Foreskin fibroblast (primary cell): ENCODE measurements at places on chromosomes 5 and 9.
A peak's percentile ranks its signal among the peaks of the same experiment; 100 is the strongest.

GRCh38 chr5:93603793-93604643 lies 21.0 kb downstream of the NR2F1 start:
- no peak for DNase-seq

DNA sequence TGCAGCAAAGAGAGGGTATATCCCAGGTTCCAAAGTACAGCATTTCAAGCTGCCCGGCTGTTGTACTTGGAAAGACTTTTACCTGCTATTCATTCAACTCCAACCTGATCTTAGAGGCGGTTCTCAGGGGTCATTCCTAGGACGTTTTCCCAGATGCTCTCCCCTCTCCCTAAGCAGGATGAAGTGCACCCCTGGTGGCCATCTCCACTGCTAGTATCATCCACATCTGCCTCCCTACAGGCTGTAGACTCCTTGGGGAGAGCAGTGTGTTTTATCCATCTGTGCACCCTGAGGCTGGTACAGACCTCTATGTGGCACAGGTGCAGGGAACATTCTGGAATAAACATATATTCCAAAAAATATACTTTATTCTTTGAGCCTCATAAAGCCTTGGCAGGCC lies 56.8 kb downstream of the PTPN3 start:
- DNase-seq = no peak

- no peak for DNase-seq
These were observed 55.9 kb upstream of the CEMIP2 start for GRCh38 chr9:71824257-71824656.

GRCh38 chr5:74903165-74903787 lies 37.1 kb upstream of the FAM169A start:
- DNase-seq = no peak

- DNase-seq = no peak
These were observed 204.4 kb upstream of the ADAMTSL1 start for GRCh38 chr9:18269561-18269960.

DNA sequence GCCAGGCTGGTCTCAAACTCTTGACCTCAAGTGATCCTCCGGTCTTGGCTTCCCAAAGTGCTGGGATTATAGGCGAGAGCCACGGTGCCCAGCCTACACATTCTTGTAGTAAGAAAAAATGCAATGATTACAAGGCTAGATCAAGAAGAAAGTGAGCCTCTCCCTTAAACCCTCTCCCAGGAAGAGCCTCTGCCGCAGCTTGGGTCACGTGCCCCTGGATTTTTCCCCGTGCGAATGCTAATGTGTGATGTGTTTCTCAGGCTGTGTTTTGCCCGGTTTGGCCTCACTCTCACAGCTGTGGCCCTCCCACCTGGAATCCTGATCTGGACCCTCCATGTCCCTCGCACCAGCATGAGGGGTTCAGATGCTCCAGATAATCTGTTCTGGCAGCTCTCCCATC lies 6.9 kb downstream of the PLPP7 start:
- DNase-seq = no peak

GRCh38 chr9:110968096-110968495 lies 70.2 kb downstream of the LPAR1 start:
- DNase-seq = no peak

DNA sequence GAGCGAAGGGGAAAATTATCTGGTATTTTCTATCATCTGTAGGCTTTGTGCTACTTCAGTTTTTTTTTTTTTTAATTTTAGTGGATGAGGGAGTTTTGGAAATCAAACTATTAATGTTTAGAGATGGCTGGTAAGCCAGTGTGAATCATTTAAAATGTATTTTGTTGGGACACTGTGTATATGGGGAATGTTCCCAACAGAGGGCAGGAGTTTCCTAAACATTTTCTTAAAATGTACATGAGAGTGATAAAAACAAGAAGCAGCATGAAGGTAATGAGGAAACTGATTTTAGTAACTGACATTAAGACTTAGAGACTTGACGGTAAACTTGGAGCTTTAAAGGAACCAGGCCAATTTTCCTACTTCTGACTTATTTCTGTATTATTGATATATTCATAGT lies 68.2 kb upstream of the ITGA2 start:
- peak; percentile 67 for DNase-seq

GRCh38 chr5:158084292-158084691 lies 225.3 kb upstream of the CLINT1 start:
- DNase-seq = peak; percentile 6

DNA sequence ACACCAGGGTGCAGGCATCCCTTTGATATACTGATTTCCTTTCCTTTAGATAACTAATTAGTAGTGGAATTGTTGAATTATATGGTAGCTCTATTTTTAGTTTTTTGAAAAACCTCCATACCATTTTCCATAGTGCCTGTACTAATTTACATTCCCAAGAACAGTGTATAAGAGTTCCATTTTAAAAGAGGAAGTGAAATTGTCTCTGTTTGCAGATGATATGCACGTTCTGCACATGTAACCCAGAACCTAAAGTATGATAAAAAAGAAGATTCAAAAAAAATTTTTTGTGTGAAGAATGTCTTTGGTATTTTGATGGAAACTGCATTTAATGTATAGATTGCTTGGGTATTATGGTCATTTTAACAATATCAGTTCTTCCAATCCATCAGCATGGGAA lies 424.0 kb upstream of the CCNH start:
- no peak for DNase-seq

GRCh38 chr5:126351153-126351552 lies 72.1 kb upstream of the GRAMD2B start:
- peak; percentile 68 for DNase-seq

DNA sequence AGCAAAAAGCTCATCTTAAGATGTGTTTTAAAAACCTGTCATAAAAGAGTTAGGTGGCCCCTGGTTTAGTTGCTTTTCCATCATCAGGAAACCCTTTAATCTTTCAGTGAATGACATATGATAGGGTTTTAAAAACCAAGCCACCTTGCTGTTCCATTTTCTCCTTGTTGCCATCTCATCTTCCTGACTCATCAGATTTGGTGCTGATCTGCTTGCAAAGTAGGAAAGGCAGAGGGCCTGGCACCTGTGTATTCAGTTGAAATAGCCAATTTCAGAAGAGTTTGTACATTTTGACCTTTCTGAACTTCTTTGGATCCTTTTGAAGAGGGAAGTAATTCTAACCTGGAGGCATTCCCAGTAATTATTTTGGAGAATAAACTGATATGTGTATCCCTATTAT lies 272.7 kb downstream of the CD180 start:
- no peak for DNase-seq

DNA sequence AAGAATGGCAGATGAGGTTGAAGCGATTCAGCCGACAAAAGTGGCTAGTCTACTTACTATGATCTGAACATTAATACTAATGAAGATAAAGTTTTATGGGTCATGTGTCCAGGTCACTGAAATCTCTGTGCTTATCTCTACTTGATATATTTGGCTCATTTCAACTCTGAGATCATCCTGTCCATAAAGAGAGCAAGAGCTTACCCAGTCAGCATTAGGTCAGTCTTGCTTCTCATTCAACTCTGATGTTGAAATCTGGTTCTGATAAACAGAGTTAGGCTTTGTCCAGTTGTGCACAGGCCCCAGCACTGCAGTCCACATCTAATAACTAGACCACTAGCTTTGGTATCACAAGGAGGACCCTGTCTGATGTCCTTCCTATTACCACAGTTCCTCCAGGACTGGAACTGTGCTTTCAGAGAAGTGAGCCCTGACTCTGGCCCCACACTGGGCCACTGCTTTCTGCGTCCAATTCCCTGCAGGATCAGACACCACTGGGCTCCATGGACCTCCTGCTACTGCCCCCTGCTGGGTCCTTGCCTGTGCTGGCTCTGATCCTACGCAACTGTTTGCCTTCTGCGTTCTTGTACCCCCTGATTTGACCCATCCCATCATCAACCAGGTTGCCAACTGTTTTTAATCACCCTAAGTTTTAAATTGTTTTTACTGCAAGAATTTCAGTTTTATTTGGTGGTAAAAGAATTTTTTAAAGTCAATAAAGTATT lies 23.7 kb upstream of the FAM120A start:
- DNase-seq = no peak

- no peak for DNase-seq
These were observed 132.5 kb downstream of the HSD17B3 start for GRCh38 chr9:96169484-96169883.

DNA sequence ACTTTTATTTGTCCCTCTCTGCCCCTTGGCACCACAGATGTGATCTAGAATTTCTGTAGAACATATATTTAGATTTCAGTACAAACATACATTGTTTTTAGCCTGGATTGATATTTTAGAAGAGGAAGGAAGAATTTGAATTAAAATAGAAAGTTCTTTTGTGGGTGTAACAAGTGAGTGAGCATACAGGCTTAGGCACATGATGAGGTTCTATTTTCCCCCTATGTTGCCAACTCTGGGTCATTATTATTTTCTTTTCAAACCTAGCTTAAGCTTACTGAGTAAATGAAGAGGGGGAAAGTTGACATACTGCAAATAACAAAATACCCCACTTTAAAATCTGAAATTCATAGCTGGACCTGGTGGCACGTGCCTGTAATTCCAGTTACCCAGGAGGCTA lies 102.9 kb downstream of the GCNT1 start:
- no peak for DNase-seq

DNA sequence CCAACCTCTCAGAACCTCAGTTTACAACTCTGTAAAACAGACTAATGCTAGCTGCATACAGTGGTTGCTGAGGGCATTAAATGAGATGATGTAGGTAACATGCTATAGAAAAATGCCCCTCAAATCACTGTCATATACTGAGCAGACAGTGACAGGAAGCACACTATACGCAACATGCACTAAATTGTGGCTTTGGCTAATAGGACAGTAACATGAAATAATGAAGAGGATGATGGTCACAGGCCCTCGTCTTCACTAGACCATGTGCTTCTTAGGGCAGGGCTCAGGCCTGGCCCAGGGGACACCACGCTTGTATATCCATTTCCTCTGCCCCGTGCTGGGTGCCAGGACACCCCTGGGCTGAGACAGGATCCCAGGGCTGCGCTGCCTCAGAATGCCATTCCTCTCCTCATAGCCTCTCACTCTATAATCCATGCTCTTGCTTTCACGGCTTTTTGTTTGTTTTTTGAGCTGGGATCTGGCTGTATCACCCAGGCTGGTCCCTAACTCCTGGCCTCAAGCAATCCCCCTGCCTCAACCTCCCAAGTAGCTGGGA lies 18.9 kb downstream of the CSF1R start:
- DNase-seq = no peak

DNA sequence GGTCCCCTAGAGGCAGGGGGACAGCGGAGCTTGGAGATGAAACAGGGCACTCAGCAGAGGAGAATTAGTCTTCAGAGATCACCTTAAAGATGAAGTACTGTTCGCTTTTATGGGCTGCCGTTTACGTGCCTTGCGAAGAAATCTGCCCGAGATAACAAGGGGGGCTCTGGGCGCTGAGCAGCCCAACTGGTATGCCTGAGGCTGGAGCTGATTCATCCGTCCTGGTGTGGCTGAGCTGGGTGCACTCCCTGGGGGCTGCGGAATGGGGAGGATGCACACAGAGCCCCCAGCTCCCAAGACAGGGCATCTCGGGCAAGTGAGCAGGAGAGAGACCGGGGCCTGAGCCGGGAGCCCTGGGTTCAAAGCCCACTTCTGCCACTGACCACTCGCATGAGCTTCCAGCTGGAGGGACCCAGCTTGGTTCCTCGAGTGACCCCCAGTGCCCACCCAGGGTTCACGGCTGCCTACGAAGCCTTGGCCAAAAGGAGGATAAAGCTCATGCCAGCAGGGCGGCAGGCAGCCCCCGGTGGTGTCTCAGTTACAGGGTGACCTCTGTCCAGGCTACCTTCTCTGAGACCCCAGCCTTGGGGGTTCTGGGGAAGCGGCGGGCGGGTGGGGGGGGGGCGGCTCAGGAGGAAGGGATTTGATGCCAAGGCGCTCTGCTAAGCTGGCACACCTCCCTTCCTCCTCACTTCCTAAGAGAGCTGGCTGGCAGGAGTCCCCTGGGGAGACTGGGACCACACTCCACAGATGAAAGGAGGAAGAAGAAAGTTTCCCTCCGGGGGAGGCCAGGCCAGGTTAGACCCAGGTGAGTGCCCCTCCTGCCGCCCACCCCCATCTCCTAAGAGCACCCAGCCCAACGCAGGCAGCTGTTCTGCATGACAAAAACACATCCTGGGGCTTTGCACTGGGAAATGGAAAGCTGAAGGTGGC lies 5.7 kb downstream of the FIBCD1 start:
- DNase-seq = peak; percentile 90

DNA sequence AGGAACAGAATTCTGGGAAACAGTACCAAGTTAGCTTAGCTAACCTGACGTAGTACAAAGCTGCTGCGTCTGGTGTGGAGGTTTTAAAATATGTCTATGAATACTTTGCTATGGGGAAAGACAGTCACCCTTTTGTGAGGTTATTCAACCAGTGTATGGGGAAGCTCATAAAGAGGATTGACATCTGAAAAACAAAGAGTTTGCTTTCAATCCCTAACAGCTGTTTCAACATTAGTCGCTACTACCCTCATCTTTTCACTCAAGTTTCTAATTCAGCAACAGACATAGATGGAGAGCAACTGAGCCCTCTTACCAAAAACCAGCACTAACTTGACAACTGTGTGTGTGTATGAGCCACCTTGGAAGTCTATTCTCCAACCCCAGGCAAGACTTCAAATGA lies 7.8 kb upstream of the MSANTD3 start:
- DNase-seq = no peak
